ENCODE measurements at places on chromosomes 16 and 17.

DNA sequence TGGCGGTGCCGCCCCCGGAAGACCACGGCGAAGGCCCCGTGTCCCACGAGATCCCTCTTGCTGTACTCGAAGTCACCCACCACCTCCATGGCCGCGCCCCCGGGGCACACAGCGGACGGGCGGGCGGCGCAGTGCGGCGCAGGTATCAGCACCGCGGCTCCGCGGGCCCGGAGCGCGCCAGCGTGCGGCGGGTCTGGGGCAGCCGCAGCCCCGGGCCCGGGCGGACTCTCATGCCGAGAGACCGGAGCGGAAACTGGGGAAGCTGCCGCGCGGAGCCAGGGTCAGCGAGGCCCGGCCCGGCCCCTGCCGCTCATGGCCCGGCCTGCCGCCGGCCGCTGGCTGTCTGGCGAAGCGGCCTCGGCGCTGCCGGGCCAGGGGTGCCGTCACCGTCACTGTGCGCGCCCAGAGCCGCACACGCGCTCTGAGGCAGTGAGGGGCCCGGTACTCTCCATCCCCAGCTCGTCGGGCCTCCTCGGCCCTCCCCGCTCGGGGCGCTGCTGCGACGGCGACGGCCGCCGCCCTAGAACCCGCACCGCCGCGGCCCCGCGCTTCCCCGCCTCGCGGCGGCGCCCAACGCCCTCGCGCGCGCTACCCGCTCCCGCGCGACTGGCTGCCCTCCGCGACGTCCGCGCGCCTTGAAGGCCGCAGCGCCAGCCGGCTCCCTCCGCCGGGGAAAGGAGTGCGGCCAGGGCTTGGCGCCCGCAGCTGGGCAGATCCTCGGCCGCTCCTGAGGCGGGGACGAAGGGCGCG lies at the start of gene ULK2:
Gene ULK2, minus strand, starts transcription at position 608 of the 750 bp plus-strand sequence. Its CDS starts 519 bp downstream, at position 89.
- DNase-seq: peak; percentile 51

DNA sequence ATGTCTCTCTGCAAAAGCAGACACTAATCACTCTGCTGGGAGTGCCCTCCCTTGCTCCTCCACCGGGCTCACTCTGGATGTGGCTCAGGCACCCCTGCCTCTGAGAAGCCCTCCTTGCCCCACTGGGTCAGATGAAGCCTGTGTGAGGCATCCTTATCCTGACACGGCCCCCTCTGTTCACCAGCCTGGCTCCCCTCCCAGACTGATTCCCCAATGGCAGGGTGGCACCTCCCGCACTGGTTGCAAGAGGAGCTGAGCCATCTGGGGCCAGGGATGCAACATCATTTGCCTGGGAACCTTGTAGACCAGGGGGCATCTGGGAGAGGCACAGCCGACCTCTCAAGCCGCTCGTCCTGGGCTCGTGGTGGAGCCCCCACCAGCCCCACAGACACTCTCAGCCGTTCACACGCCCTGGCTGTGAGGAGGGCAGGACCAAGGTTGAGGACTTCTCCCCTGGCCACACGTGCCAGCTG lies 6.7 kb downstream of the SMTNL2 start:
- no peak for DNase-seq

DNA sequence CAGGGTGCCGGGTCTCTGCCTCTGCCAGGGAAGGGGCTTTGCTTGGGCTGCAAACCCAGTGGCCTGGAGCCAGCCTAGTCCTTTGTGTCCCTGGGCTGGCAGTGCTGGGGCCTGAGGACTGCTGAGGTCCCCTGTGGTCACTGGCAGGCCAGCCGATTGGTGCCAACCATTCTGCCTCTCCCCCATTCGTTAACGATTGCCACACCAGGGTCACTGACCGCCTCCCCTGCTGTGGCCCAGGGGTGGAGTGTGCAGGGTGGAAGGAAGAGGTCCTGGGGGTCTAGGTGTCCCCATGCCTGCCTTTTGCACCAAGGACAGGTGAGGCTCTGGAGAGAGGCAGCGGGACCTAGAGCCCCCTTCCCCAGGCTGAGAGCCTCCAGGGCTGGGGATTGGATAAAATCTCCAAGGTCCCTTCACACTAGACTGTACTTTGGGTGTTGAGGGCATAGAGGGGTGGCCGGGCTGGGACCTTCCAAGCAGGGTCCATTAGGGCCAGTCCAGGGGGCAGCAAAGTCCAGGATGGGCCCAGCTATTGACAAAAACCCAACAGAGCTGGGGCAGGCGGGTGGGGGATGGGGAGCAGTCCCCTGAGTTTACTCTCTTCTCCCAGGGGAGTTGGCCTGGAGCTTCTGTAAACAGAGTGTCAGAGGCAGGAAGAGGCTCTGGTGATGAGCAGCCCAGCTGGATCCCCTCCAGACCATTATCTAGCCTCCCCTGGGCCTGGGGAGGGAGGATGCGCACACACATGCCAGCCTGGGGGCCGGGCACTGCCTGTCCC lies 1.1 kb downstream of the VASN start:
- DNase-seq: no peak

DNA sequence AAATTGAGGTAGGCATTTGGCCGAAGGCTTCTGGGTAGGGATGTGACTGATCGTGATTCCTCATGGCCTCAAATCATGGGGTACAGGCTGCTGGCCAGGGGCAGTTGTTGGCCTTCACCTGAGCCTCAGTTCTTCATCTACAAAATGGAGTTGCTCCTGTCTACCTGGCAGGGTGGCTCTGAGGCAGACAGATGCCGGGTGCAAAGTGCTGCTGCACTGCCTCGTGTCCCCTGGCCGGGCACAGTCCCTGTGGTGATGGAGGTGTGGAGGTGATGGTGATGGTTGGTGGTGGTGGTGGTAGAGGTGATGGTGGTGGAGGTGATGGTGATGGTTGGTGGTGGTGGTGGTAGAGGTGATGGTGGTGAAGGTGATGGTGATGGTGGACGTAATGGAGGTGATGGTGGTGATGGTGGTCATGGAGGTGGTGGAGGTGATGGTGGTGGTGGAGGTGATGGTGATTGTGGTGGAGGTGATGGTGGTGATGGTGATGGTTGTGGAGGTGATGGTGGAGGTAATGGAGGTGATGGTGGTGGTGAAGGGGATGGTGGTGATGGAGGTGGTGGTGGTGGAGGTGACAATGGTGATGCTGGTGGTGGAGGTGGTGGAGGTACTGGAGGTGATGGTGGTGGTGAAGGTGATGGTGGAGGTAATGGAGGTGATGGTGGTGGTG lies 52.6 kb downstream of the RNF213 start:
- DNase-seq: peak; percentile 12

DNA sequence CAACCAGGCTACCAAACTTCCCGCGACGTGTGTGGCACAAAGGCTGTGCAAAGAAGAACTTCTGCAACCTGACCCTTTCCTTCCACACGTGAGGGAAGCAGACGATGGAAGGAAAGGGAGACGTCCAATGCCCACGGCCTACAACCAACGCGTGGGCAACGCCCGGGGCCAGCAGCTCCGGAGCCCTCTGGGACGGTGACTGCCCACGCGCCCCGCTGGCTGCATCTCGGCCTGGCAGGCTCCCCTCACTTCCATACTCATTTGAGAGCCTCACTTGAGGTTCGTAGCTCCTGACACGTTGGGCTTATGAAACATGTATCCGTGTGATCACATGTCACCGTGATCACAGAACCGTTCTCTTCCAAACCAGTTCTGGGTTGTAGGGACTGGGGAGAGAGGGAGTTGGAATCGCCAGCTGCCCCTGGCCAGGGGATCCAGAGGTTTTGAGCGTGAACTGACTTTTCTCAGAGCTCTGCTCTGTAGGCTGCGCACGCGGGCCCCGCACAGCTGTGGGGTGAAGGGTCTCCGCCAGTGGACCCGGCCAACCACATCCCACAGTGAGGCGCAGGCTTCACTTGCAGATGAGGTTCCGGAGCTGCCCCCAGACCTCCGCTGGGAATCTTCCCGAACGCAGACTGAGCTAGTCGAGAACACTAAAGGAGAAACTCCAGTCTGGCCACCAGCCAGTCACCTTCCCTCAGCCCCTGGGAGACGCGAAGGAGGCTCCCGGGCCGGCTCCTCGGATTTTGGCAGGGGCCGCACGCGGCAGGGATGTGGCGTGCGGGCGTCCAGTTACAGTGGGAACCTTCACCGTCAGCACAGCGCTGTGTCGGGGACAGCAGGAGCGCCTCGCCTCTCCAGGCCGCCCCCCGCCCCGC lies 1.0 kb downstream of the LMF1 start:
- no peak for DNase-seq
